Thoracic aorta (tissue), 2 donors: ENCODE measurements at places on chromosomes 5 and 9. TPM values are rescaled to one million over a fixed set of nuclear protein-coding genes. Genes with fewer than 3 reads are reported as not detected.

- H3K4me3 ChIP-seq = no peak overlapping the region
- no peak overlapping the region for H3K27ac ChIP-seq
- no peaks in the 10 kb centered on the region for H3K36me3 ChIP-seq
- no peak for DNase-seq
- H3K27me3 ChIP-seq = no peaks in the 10 kb centered on the region
Observed at GRCh38 chr9:134908524-134909309, 9.0 kb downstream of the FCN1 start.

DNA sequence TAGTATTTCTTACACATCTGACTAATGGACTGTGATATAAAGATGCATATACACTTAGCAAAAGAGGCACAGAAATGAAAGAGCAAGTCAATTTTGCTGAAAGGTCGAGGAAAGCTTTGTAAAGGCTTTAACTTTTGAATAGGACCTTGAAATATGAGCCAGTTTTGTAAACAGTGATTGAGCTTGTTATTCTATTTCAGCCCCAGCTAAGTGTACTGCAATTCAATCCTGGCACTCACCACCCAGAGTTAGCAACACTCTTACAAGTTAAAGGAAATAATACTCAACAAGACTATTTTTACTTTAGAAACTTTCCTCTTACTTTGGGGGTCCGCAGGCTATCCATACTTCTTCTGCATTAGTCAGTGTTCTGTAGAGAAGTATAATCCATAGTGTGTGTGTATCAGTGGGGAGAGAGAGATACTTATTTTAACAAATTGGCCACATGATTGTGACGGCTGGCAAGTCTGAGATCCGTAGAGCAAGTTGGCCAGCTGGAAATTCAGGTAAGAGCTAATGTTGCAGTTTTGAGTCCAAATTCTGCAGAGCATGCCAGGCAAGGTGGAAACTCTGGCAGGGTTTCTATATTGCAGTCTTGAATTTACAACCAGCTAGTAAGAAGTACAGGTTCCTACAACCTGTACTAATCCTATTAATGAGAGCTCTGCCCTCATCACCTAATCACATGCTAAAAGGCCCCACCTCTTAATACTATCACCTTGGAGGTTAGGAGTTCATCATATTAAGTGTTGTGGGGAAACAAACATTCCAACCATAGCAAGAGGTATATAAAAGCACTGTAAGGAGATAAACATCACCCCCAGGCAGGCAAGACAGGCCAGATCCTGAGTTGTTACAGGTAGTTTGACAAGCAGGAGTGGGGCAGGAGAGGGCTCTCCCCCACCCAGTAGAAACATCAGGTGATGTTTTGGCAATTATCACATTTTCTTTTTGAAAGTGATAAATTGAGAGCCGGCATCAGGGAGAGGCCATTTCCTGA lies 33.6 kb downstream of the IL7R start:
- no peak overlapping the region for H3K27ac ChIP-seq
- no peak overlapping the region for H3K4me3 ChIP-seq
- DNase-seq = no peak
- no peaks in the 10 kb centered on the region for H3K36me3 ChIP-seq

DNA sequence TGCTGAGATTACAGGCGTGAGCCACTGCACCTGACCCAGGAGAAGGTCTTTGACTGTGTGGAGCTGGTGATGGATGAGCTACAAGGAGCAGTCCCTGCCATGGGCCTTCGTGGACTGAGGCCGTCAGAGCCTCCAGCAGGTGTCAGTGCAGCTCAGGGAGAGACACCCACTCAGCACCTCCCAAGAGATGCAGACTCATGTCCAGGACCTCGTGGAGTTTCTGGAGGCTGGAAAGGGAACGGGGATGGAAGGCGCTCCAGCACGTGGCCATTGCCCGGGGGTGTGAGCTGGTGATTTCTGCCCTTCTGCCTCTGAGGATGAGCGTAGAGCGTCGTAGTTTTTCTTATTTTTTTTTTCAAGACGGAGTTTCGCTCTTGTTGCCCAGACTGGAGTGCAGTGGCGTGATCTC lies 9.5 kb downstream of the TOR4A start:
- no peak overlapping the region for H3K27ac ChIP-seq
- no peaks in the 10 kb centered on the region for H3K27me3 ChIP-seq
- DNase-seq = no peak
- H3K36me3 ChIP-seq = no peaks in the 10 kb centered on the region
- no peaks in the 10 kb centered on the region for H3K4me1 ChIP-seq

DNA sequence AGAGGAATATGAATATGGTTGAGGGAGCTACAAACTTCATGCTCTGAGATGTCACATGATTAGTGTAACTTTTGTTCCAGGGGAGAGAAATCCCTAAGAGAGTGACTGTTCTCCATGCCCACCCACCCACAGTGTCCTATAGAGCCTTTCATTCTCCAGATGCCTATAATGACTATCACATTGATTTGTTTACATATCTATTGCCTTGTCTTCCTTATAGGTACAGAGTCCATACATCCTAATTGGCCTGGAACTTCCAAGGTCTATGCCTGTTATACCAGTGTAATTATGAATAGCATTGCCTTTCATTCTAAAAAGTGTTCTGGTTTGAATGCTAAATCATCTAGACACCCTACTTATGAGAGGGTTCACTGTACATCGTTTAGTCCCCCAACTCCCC lies 475.4 kb downstream of the RAB3C start:
- no peaks in the 10 kb centered on the region for H3K4me1 ChIP-seq
- no peak for DNase-seq
- no peaks in the 10 kb centered on the region for H3K36me3 ChIP-seq
- H3K27me3 ChIP-seq = no peaks in the 10 kb centered on the region

CD72 gene
- 9.9 TPM for total RNA-seq

DNA sequence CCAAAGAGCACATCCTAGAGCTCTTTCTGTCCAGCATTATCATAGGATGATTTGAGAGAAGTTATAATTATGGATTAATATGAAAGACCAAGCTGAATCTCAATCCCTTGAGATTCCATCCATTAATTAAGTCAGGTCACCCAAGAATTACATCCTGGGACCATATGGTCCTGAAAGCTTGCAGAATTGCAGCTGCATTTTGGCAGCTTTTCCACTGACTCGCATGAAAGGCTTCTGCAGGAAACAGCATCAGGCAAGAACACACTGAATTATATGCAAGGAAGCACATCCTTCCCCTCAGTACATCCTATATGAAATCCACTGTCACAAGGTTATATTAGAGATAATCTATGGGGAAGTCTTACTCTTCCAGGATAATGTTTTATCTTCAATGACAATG lies 109.1 kb upstream of the CTNND2 start:
- H3K4me1 ChIP-seq = no peaks in the 10 kb centered on the region
- no peak for DNase-seq
- H3K36me3 ChIP-seq = no peaks in the 10 kb centered on the region
- no peak overlapping the region for H3K4me3 ChIP-seq
- no peak overlapping the region for H3K27ac ChIP-seq

DNA sequence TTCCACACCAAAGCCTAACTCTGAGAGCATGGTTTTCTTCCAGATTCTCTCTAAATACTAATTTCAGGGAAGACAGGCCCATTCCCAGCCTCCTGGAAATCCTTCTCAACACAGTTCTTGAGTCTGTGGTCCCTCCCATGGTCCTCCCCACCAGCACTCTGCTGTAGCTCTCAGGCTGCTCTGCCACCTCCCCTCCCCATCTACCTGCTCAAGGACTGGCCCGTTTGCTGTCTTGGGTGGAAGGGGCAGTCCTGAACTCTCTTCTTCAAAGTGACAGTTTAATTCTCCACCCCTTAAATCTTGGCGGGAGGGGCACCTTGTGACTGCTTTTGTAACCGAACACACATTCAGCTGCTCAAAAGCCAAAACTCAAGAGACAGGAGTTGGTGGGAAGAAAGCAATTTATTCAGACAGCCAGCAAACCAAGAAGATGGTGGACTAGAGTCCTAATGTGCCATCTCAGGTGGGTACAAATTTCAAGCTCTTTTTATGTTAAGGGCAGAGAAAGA lies 7.6 kb upstream of the LCN15 start:
- H3K4me1 ChIP-seq = no peaks in the 10 kb centered on the region
- H3K27ac ChIP-seq = no peak overlapping the region
- no peaks in the 10 kb centered on the region for H3K27me3 ChIP-seq
- H3K4me3 ChIP-seq = no peak overlapping the region
- DNase-seq = no peak

GRCh38 chr9:12708562-12709298 lies 15.5 kb downstream of the TYRP1 start:
- H3K4me3 ChIP-seq = no peak overlapping the region
- DNase-seq = no peak
- H3K27me3 ChIP-seq = no peaks in the 10 kb centered on the region
- no peaks in the 10 kb centered on the region for H3K4me1 ChIP-seq
